ENCODE measurements at places on chromosomes 13 and 19.

DNA sequence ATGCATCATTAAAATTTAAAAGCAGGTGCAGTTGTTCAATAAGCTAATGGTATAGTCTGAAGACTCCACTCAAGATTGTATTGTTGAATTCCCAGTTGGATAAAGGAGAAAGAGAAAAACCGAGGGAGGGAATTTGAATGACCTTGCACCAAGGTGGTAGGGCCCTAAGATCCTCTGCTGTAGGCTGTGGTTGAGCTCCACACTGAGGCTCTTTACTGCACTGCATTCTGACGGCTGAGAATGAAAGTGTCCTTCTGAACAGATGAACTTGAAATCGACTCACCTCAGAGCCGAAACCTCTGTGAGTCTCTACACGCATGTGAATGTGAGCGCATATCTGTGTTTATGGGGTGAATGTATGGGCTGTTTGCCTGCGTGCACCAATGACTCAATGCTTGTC is 388.9 kb upstream of the DACH1 start:
- DNase-seq = peak; percentile 63
- 0 out of 2 replicates have a peak, but pooled peaks cover 1% of the 10 kb centered on the region for H3K4me1 ChIP-seq
- H3K36me3 ChIP-seq = no peaks in the 10 kb centered on the region
- H3K27ac ChIP-seq = no peak overlapping the region
- no peak overlapping the region for H3K4me3 ChIP-seq

DNA sequence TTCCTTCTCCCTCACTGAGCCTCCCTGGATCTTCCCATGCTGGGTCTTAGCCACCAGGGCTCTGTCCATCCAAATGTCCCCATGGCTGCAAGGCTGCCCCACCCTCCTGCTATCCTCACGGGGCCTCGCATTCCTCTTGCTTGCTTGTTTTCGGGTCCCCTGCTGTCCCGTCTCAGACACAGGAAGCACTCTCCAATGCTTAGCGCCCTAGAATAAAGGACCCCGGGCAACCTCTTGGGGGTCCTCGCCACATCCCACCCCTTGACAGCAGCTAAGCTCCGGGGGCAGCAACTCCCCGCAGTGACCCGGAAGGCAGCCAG is 23.7 kb downstream of the SH3GL1 start:
- peaks cover 19% of the 10 kb centered on the region for H3K4me1 ChIP-seq
- no peaks in the 10 kb centered on the region for H3K27me3 ChIP-seq
- no peak overlapping the region for H3K4me3 ChIP-seq
- H3K36me3 ChIP-seq = no peaks in the 10 kb centered on the region
- DNase-seq = no peak
- H3K27ac ChIP-seq = no peak overlapping the region

GRCh38 chr13:20798027-20798426 is 24.3 kb upstream of the EEF1AKMT1 start:
- H3K36me3 ChIP-seq = no peaks in the 10 kb centered on the region
- no peak overlapping the region for H3K27ac ChIP-seq
- H3K27me3 ChIP-seq = no peaks in the 10 kb centered on the region

GRCh38 chr13:41613984-41614661 is 156.8 kb downstream of the RGCC start:
- no peak overlapping the region for H3K4me3 ChIP-seq
- no peak for DNase-seq
- H3K4me1 ChIP-seq = no peaks in the 10 kb centered on the region

GRCh38 chr13:109369353-109370052 is 416.9 kb downstream of the IRS2 start:
- DNase-seq = no peak
- no peak overlapping the region for H3K27ac ChIP-seq
- no peak overlapping the region for H3K4me3 ChIP-seq
- no peaks in the 10 kb centered on the region for H3K27me3 ChIP-seq
- H3K36me3 ChIP-seq = no peaks in the 10 kb centered on the region

DNA sequence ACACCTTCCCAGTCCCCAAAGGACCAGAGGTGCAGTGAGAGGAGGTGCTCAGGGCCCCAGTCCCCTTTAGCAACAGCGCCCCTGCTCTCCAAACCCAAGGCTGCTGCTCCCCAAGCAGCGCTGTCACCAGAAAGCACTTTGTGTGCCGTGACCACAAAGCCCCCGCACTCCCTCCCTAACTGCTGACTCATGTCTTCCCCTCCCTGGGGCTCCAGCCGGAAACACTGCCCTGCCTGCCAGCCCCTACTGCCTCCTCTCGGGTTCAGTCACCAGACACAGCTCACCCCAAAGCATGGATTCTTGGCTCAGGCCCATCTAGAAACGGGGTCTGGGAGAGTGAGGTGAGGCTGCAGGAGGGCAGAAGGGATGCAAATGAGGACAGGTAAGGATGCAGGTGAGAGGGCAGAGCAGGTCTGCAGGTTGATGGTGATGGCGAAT is 4.9 kb upstream of the TNFSF14 start:
- H3K4me1 ChIP-seq = peaks cover 6% of the 10 kb centered on the region
- H3K4me3 ChIP-seq = no peak overlapping the region
- no peak overlapping the region for H3K27ac ChIP-seq
- no peaks in the 10 kb centered on the region for H3K27me3 ChIP-seq

GRCh38 chr19:38245826-38246498 is 10.2 kb downstream of the PPP1R14A start:
- DNase-seq = no peak
- H3K27me3 ChIP-seq = no peaks in the 10 kb centered on the region
- no peak overlapping the region for H3K27ac ChIP-seq
- H3K4me3 ChIP-seq = no peak overlapping the region

DNA sequence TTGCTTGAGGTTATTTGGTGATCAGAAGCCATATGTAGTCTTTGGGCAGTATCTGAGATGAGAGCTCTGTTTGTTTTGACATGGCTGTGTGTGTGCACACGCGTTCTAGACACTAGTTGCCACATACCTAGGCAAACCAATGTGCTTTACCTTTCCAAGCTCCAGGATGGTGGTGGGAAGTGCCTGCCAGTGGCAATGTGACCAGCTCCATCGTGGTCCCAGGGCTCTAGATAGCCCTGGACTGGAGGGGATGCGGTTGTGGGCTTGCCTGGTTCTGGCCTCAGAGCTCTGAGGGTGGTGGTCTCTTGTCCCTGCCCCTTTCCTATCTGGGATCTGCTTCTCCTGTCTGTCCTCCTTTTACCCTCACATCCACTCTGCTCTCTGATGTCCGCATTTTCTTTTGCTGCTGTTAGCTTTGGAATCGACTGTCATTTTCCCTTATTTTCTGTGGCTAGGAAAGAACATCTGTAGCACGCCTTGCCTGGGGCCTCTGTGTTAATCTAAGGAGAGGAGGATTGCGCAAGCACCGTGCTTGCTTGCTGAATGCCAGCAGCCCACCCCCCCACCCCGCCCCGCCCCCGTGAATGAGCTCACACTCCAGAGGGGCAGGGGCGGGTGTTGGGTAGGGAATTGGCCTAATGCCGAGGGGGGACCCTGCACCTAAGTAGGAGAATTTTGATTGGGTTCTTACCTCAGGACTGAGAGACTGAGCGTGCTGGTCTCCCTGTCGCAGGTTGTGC is 89.5 kb downstream of the ARHGEF7 start:
- H3K27ac ChIP-seq = no peak overlapping the region
- H3K36me3 ChIP-seq = no peaks in the 10 kb centered on the region
- no peak for DNase-seq

GRCh38 chr19:3656073-3656746 is 29.6 kb upstream of the CACTIN start:
- no peak overlapping the region for H3K27ac ChIP-seq
- H3K4me3 ChIP-seq = no peak overlapping the region
- no peaks in the 10 kb centered on the region for H3K4me1 ChIP-seq
- no peak for DNase-seq
- H3K27me3 ChIP-seq = no peaks in the 10 kb centered on the region

DNA sequence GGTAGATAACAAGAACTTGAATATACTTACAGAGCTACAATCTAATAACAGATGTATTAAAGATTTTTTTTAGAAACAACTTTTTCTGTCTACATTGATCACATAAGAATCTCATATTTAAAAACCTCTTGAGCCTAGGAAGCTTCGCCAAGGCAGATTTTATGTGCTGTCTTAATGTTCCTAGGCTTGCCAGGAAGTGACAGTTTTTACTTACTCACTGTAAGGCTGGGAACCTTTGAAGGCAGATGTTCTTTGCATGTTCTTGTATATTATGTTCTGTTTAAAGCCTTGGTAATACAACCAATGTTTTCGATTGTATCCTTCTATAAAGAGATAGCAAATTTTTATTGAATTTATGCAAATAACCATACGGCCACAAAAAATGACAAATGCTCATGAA is 492.7 kb downstream of the GPC5 start:
- no peak overlapping the region for H3K27ac ChIP-seq
- no peaks in the 10 kb centered on the region for H3K27me3 ChIP-seq
- no peak overlapping the region for H3K4me3 ChIP-seq
- no peaks in the 10 kb centered on the region for H3K36me3 ChIP-seq
- DNase-seq = no peak

DNA sequence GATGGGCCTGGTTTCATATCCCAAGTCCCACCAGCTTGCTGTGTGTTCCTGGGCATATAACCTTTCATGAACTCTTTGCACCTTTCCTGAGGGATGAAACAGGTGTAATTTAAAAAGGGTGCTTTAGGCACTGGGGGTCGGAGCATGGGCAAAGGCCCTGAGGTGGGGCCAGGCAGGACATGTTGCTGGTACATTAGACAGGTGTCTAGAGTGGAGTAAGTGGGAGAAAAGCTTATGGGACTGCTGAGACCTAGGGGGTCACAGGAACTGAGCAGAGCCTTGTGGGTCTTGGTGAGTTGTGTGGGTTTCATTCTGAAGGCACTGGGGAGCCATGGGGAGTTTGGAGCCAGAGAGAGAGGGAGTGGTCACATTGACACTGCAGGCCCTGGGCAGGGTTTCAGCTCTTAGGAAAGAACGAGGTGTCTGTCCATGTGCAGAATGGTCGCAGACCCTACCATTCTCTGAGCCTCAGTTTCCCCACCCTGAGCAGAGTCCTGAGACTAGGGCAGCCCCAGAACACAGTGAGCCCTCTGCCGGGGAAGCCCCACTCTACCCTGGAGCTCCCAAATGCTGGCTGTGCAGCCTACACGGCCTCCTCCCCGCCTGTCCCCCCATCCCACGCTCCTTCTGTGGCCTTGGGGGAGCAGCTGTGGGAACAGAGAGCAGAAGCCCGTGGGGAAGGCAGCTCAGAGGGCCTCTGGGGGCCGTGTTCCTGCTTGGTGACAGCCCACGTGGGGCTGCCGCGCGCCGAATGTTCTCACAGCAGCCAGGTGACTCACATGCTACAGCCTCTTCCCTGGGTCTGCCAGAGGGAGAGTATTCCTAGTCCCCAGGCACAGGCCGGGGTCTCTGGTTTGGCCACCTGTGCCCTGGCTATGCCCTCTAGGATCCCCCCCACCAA is 7.3 kb upstream of the HOMER3 start:
- no peaks in the 10 kb centered on the region for H3K27me3 ChIP-seq
- H3K4me1 ChIP-seq = no peaks in the 10 kb centered on the region
- H3K4me3 ChIP-seq = no peak overlapping the region
- DNase-seq = no peak

All from iPS DF 6.9 (cell line).